ENCODE measurements at places on chromosomes 7 and 10.

DNA sequence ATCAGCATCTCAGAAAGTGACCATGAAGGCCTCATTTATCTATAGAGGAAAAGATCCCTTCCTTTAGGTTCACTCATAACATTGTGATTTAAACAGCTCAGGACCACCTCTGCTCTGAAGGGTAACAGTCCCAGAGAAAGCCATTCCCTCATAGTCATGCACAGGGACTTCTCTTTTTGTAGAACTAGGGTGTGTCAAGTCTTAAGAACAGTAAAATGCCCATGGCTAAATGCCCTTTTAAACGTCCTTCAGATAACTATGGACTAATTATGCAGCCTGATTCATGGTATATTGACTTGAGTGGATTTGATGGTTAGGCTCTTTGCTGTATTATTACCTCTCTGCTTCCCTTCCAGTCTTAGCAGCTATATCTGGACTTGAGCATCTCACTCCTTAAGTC lies 337.8 kb downstream of the SORCS1 start:
- DNase-seq, result no peak

GRCh38 chr7:141511316-141511675 lies 39.9 kb upstream of the AGK start:
- no peak for DNase-seq

- no peak for DNase-seq
These were observed 12.0 kb upstream of the GSAP start for GRCh38 chr7:77427996-77428603.

- no peak for DNase-seq
These were observed 46.1 kb downstream of the SEPTIN7 start for GRCh38 chr7:35846816-35847412.

DNA sequence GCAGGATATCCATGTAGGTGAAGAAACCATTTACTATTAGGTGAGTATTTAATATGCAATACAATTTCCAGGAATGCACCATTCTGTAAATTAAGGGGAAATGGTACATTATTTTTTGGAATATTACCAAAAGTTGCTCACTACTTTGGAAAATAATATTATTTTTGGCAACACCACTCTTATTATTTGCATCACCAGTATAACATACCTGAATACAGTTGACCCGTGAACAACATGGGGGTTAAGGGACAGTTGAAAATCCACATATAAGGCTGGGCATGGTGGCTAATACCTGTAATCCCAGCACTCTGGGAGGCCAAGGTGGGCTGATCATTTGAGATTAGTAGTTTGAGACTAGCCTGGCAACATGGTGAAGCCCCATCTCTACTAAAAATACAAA lies 21.2 kb upstream of the FHIP2A start:
- no peak for DNase-seq

- no peak for DNase-seq
These were observed 37.3 kb downstream of the PTPRN2 start for GRCh38 chr7:158550394-158550700.

- no peak for DNase-seq
These were observed 9.6 kb downstream of the EMX2 start for GRCh38 chr10:117552156-117552631.

DNA sequence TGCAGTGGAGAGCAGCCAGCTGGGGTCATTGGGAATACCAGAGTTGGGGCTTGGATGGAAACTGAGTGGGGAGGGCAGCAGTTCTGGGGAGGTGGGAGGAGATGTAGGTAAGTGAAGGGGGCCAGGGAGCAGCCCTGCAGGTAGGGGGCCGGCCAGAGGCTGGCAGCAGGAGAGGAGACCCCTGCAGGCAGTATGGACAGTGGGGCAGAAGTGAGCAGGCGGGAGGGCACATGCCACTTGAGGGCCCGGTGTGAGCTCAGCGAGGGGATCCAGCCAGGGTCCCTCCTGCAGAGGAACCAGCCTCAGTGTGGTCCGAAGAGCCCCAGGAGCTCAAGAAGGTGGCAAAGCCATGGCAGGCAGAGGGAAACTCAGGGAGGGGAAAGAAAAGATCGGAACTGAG lies 75.4 kb downstream of the WDR11 start:
- DNase-seq, result no peak
